ENCODE measurements at places on chromosomes 5 and 9.

- no peak for DNase-seq
Measured at GRCh38 chr5:16413166-16413860, 52.3 kb downstream of the ZNF622 start.

- no peak for DNase-seq
Measured at GRCh38 chr5:43410414-43410813, 1.8 kb downstream of the CCL28 start.

DNA sequence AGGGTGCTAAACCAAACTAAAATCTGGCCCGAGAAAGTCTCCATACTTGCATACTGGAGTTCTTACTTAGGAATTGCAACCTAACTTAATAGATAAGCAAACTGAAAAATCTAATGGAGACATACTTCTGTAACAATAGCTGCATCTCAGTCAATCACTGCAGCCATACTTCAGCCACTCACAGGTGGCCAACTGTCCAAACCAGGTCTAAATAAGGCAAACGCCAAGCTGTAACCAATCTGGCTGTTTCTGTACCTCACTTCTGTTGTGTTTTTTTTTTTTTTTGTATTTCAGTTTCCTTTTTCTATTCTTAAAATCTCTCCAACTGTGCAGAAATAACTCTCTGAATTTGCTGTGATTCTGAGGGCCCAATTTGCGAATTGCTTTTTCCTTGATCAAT lies 4.4 kb upstream of the NDUFB6 start:
- no peak for DNase-seq

GRCh38 chr9:70466976-70467561 lies 52.6 kb upstream of the KLF9 start:
- no peak for DNase-seq

- no peak for DNase-seq
Measured at GRCh38 chr9:105232207-105232606, 12.2 kb upstream of the SLC44A1 start.

- DNase-seq = peak; percentile 22
Measured at GRCh38 chr5:134439210-134439654, 27.6 kb upstream of the CDKN2AIPNL start.
